ENCODE measurements at places on chromosomes 4 and X.
A peak's percentile ranks its signal among the peaks of the same experiment; 100 is the strongest.

DNA sequence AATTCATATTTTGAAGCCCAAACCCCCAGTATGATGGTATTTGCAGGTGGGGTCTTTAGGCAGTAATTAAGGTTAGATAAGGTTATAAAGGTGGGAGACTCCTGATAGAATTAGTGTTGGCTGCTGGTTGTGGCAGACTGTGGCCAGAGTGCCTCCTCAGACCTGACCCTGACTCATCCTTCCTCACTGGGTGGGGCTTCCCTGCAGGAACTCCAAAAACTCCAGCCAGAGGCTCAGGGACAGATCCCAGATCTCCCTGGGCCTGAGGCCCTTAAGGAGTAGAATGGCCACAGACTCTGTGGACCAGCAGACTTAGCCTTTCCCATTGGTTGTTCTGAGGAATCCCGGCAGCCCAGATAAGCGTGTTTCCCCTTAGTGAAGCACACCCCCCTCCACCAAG, 463.0 kb upstream of the CPEB2 start:
- DNase-seq = no peak

DNA sequence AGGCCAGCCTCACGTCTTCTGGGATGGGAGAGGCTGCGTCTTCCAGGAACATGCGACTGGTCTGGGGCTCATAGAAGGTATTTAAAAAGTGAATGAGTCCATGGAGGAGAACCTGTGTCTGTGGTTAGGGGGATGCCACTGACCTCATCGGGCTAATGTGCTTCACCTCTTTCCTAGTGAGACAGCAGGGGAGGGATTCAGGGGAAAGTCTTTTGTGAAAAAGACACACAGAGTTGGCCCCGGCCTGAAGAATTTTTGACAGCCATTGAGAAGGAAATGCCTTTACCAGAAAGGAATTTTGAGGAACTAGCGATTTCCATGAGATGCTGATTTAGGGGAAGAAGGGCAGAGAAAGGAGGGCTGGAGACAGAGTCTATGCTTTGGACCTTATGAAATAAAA, 11.0 kb upstream of the C4orf50 start:
- DNase-seq = no peak

DNA sequence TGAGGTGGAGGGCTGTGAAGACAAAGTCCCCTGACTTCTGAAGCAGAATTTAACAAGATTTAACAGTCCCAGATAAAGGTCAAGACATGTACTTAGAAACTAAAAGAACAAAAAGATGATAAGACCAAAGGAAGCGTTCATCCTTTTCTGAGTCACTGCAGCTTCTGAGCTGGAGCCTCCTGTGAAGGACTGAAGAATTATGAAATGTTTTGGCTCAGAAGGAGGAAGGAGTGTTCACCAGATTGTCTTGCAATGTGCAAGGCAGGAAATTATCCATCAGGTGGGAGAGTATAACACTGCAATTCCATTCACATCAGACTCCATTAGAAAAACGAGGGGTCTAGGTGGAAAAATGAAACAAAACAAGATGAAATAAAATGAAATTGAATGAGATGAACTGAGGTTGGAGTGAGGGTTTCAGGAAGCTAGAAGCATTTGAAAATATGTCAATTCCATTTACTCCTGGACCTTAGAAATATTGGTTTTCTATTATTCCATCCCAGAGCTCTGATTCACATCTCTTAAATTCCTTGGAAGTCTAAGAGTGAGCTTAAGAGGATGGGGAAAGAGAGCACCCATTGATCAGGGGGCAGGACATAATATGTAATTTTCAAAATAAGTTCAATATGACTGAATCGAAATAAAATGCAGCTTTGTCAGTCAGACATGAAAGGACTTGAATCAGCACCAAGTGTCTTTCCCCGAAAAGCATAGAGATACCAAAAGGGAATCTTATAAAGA, 186.1 kb upstream of the LNX1 start:
- DNase-seq = peak; percentile 94

DNA sequence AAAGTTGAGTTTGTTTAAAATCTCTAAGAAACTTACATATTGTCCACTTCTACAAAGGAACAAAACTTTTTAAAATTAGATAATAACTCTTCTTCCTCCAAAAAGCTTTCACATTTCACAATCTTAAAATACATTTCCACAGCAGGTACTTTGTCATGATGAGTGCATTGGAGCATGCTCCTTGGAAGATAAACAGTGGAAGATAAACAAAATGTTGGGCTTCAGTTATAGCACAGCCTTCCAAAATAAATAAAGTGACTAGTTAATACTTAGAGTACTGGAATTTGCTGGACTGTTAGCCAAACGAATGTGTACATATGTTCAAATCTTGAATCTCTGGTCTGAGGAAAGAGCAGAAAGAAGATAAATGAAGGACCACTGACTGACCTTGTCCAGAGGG, 54.9 kb upstream of the PDE5A start:
- peak; percentile 80 for DNase-seq

DNA sequence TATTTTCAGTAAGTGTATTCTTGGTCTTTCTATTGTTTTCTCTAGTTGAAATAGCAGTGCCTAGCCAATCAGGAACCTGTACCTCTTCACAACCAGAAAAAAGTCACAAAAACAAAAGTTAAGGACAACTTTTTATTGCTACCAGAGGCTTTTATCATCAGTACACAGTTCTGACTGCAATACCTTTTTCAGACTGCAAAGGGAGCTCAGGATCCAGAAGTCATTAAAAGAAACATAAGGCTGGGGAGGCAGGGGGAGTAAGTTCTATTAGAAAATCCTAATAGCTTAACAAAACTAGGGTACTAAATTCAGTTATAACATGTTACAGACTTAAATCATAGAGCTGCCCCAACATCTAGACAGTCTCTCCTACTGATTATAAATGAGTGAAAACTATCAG, 28.8 kb downstream of the CCNI start:
- peak; percentile 47 for DNase-seq

DNA sequence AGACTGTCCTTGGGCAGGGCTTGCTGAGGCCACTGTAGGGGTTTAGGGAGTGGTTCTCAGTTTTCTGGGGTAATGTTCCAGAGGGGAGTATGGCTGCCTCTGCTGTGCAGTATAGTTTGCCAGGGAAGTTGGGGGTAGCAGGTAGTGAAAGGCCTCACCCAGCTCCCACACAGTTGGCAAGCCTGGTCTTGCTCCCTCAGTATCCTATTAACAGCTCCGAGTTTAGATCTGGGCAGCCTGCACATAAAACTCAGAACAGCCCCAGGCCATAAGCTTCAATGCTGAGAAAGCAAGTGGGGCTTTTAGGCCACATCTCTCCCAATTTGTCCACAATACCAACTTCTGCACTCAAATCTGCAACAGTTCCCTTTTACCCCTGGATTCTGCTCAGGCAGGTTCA, 205.2 kb downstream of the GALNTL6 start:
- no peak for DNase-seq

DNA sequence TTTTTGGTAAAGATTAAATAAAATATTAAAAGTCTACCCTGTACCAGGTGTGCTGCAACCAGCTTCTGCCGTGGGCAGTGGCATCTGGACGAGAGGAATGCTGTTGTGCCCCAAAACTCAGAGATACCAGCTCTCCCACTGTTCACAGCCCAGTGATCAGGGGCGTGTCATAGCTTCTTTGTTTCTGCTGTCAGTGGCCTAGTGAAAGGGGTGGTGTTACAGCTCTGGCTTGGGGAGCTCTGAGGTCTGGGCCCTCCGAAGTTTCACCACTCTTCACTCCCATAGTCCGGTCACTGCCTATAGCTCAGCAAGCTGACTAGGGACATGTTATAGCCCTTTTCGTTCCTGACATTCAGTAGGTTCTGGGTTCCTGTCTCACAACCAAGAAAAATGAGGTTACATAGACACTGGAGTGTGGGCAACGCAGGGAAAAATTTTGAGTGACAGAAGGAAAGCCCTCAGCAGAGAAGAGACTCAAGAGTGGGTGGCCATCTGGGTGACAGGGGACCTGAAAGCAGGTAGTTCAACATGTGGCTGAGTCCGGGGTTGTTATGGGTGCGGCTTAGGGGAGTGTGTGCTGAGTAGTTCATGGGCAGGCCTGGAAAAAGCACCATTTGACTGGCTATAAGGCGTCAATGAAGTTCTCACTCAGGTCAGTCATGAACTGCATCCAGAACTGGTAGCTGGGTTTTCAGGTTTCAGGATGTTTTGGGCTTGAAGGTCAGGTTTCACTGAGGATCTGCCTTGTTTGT, 1184.4 kb upstream of the PABPC4L start:
- no peak for DNase-seq

DNA sequence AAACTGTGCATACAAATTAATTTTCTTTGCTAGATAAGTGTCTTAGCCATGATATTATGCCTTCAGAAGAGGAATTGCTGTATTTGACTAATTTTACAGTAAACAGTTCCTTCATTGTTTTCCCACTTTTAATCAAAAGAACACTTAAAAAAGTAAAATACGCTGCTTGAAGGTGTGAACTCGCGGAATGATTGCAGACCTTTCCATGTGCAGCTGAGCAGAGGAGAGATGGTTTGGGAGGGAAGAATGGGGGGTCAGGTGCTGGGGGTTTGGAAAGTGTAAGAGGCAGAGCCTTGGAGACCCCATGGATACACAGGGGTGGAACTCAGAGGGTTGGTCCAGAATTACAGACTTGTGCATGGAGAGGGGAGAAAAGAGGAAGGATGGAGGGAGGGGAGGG, 15.3 kb downstream of the CYTL1 start:
- no peak for DNase-seq

DNA sequence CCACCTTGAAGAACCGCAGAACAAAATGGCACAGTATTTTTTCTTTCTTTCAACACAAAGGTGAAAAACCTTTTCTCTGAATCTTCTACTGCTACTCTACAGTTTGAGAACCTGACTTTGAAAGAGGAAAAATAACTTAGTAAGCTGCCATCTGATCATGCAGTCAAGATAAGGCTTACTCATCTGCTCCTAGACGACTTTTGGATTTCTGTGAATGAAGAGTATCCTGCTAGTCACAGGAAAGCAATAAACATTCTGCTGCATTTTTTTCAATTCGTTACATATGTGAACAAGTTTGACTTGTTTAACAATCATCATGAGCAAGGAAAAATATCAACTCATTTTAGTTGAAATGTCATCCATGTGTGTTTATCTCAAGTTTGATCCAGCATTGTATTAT, 25.2 kb downstream of the TIGD2 start:
- DNase-seq = peak; percentile 24

Measured in fibroblast of mammary gland (primary cell).